T-helper 1 cell (primary cell): ENCODE measurements at places on chromosomes 1 and 21.

GRCh38 chr1:9101510-9102146, 27.3 kb downstream of the GPR157 start:
- no peak for DNase-seq

GRCh38 chr1:224064150-224064549, 49.8 kb upstream of the FBXO28 start:
- no peak for DNase-seq

DNA sequence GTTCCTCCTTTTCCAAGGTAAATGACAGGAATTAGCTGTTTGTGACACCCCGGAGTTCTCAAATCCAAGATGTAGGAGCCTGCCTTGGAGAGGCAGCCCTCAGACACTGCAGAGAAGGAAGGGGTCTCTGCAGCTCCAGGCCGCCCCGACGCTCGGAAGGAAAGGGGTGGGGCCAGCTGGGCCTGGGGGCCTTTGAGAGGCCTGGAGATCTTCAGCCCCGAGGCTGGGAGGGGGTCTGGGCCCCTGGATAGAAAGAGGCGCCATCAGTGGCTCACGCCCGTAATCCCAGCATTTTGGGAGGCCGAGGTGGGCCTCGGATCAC, 1.1 kb upstream of the TNFRSF18 start:
- no peak for DNase-seq

GRCh38 chr21:46515109-46515508, 56.4 kb downstream of the DIP2A start:
- no peak for DNase-seq

DNA sequence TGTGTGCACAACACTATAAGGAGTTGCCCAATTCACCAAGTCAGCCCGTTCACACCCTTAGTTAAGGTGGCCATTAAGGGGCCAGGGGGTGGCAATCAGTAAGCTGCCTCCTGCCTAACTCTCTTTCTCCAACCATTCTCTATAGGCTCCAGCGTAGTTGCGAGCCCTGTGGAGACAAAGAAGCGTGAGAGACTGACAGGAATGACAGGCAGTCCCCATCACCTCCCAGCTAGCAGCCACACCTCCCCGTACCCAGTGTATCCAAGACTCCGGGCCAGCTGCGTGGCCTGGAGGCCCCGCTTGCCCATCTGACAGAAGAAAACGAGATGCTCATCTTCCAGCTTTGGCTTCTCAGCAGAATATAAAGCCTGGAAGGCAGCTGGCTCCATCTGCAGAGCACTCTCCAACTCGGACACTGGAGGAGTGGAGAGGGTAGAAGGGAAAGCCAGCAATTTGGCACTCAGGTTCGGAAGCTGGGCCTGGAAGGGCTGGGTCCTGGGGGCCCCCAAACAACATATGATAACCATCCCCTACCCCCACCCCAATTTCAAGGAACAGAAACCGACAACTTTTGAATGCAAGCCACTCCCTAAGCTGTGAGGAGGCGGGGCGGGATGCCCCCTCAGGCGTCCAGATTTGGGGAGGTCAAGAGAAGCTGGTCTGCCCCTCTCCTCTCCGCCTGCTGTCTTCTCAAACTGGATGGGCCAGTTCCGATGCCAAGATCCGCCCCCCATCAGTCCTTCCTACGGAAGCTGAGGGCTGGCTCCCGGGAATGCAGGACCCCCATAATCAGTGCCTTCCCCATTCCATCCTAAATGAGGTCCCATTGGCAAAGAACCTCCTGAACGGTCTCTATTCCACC, 872 bp downstream of the TSTD1 start:
- no peak for DNase-seq

DNA sequence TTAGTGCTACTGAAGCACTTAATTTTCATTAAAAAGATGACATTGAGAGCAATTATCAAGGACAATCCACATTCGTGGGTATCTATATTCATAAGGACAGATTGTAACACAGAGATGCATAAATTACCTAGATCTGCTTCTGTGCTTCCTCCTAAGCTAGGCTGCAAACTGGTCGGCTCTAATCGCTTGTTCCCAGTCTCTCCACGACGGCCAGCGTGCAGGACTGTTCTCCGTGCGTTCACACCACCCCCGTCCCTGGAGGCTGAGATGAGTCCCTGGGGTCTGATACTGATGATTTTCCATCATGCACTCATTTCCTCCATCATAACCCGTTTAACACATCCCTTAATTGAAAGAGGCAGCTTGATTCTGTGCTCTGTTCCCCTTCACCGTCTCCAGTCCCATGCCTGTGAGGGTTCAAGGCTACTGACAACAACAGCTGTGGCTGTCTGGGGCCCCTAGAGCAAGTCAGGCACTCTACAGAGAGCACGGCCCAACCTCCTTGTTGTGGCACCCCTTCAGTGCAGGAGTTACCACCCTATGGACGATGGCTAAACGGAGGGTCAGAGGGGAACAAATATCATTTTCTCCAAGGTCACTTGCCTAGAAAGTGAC, 469.6 kb downstream of the NPHP4 start:
- no peak for DNase-seq

DNA sequence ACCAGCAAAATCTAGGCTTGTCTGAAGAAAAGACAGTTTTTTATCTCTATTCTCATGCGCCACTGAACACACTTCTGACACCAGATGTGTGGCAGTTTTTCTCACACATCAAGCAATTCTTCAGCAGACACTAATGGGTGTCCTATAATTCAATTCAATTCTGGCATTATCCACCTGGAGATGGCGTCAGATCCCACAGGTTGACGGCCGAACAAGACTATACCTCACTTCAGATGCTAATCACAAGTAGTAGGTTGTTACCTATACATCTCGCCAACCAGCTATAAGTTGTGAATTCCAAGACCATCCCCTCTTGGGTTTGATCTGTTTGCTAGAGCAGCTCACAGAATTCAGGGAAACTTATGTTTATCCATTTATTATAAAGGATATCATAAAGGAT, 89.9 kb upstream of the ARTN start:
- no peak for DNase-seq

GRCh38 chr1:173758980-173759379, 44.2 kb downstream of the KLHL20 start:
- no peak for DNase-seq

GRCh38 chr1:185526344-185527307, 207.6 kb upstream of the HMCN1 start:
- no peak for DNase-seq

GRCh38 chr1:160838888-160839287, 23.8 kb downstream of the CD244 start:
- no peak for DNase-seq

DNA sequence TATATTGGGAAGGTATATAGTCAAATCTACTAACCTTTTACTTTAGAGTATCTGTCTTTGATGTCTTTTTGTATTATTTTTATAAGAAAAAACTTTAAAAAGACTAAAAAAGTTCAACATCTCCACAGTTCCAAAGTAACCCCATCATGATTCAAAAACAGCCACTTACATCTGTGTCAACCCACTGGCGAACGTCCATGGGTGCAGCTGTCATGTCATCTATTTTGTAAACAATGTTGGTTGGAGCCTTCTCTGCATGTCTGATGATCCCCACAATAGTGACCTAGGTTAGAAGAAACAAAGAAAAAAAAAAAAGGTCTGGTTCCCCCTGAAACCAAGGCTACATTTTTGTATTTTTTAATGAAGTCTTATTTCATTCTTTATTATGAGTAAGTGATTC, 28.0 kb upstream of the SMPDL3B start:
- no peak for DNase-seq

GRCh38 chr1:157438146-157438545, 114.2 kb downstream of the FCRL5 start:
- DNase-seq, result no peak

DNA sequence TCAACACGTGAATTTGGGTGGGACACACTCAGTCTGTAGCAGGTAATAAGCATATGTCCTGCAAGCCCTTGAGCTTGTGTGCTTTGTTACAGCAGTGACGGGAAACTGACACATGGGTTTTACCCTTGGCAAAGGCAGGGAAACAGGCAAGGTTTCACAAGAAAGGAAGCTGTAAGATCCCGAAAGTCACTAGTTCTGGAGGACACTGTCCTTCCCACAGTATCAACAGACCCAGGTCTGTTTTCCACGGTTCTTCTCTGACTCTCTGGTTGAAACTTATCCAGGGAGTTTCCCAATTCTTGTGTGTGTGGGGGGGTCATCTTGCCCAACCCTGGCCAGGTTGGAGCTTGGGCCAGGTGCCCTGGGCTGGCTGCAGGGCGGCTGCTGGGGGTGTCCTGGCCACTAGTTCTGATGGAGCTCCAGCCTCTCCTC, 29.3 kb upstream of the ZBTB21 start:
- DNase-seq, result no peak

GRCh38 chr1:27779122-27779521, 6.1 kb downstream of the STX12 start:
- no peak for DNase-seq

GRCh38 chr1:13801232-13801631, 101.2 kb downstream of the PRDM2 start:
- DNase-seq, result no peak

GRCh38 chr21:40613546-40614030, 233.4 kb downstream of the DSCAM start:
- no peak for DNase-seq

DNA sequence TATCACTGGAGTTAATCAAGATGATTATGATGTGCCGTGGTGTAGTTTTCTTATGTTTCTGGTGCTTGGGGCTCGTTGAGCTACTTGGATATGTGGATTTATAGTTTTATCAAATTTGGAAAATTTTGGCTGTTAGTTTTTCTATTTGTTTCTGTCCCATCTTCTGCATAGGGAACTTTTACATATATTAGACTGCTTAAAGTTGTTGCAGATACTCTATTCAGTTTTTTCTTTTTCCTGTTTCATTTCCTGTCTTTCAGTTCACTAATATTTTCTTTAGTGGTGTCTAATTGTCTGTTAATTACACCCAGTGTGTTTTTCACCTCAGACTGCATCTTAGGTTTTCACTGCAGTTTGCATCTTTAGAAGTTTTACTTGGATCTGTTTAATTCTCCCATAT, 247.7 kb downstream of the CAMTA1 start:
- DNase-seq, result no peak

GRCh38 chr1:233440951-233441401, 113.5 kb downstream of the MAP3K21 start:
- DNase-seq, result no peak

DNA sequence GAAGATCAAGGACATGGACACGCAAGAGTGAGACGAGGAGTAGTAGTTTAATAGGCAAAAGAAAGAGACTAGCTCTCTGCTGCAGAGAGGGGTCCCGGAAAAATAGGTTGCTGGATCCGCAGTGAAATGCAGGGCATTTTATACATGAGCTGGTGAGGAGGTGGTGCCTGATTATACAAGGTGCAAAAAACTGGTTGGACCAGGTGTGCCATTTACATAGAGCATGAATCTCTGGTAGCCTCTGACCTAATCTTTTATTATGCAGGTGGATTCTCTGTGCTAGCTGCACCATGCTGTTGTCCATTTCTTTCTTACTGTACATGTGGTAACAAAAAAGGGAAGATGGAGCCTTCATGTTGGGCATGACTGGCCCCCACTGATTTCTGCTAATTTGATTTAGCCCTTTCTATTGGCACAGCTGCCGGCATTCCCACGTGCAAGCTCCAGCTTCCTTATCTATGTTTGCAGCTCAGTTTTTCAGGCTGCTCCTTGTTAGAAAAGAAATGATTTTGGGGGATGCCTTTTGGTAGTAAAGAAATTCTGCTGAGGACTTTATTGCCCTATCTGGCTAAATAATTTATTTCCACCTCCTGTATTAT, 548.1 kb downstream of the BRINP3 start:
- DNase-seq, result no peak

GRCh38 chr21:32311621-32312020, 13.0 kb downstream of the MRAP start:
- DNase-seq, result no peak

- no peak for DNase-seq
Measured at GRCh38 chr1:164311377-164311776, 247.6 kb upstream of the PBX1 start.

- no peak for DNase-seq
Measured at GRCh38 chr1:6163191-6163972, 16.7 kb downstream of the CHD5 start.

DNA sequence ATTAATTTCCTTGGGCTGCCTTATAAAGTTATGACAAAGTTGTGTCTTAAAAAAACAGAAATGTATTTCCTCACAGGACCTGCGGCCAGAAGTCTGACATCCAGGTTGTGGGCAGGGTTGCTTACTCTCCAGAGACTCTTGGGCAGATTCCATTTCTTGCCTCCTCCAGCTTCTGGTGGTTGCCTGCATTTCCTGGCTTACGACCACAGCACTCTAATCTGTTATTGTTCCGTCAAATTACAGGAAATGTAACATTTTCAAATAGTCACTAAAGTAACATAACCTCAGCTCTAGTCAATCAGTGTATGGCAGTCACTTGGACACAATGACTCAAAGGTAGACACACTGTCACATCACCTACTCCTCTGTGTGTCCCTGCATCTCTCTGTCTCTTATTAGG, 226.8 kb downstream of the DNAH14 start:
- DNase-seq, result no peak
